Aorta (tissue), 5 donors: ENCODE measurements at places on chromosomes 16 and 17.

GRCh38 chr16:87248714-87249113 is 68.5 kb downstream of the C16orf95 start:
- DNase-seq: no peak

GRCh38 chr17:49545007-49545660 is 30.5 kb upstream of the NXPH3 start:
- no peak for DNase-seq

DNA sequence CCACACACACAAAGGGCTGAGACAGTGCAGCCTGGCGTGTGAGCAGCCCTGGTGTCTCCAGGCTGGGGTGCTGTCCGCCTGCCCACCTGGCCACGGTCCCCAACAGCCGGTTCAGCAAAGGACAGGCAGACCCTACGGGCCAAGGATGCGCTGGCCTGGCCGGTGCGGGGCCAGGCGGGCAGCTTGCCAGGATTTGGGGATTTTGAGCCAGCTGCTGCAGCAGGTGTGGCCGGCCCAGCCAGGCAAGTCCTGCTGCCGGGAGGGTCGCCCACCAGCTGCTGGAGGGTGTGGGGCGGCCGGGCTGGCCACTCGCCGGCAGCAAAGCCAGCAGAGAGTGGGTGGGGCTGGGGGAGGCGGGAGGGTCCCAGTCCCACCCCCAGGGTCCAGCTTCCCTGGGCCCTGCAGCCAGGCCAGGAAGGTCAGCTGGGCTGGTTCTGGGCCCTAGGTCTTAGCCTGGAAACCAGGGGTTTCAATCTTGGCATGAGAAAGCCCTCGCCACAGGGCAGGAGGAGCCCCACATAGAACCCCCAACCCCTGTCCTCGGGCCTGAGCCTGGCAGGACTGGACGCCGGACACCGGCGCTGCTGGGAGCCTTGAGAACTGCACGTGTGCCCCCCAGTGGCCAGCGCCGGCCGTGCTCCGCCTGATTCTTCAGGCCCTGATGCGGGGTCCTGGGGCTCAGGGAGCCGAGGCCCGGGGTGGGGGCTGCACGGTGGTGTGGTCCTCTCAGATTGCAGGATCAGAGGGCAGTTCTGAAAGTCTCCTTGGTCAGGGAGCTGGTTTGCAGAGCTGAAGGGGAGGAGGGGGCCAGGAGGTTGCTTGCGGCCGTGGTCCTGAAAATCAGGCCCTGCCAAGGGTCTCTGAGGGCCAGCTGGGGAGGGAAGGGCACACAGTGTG is 17.6 kb upstream of the SSTR5 start:
- DNase-seq: peak; percentile 91

DNA sequence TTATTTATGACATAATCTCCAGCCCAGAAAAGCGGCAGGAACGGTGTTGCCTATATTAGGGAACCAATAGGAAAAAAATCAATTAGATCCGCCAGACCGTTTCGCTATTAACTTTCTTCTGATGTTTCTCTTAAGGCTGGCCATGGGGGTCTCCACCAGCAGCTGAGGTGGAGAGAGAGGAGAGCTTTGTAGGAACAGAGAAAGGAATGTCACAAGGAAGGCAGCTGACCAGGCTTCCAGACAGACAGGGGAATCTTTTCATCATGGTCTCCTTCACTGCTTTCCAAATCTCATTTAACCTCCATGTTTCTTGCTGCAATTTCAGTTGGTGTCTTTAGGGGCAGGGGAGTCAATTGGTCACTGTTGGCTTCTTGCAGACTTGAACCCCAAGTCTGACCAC is 8.9 kb upstream of the SEZ6 start:
- DNase-seq: no peak
